NCI-H1694 (cell line): ENCODE measurements at places on chromosomes 7 and 10.

- DNase-seq, result no peak
Measured at GRCh38 chr10:87979847-87980246, 116.4 kb downstream of the PTEN start.

DNA sequence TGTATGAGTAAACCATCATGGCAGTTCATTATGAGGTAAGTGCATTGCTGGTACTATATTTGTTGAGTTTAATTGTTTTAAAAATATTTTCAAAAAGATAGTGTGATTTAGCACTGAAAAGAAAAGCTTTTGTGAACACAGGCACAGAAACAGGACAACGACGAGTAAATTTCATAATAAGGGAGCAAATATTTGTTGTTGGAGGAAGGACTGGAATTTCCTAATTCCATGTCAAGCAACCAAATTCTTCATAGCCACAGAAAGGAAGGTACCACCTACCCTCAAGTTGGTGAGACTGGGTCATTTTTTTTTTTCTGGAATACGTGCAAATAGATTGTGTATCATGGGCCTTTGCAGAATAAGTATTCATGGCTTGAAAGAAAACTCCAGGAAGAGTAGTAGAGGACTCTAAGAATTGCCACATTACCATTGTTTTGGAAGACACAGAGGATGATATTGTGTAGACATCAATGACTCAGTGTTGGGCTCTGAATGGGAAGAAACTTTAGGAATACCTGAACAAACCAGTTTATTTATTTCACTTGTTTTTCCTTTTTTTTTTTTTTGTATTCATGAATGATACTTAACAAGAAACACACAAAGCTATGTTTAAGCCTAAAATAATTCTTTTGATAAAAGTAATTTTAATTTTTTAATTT is 7.8 kb downstream of the UBE2D4 start:
- no peak for DNase-seq

- no peak for DNase-seq
Measured at GRCh38 chr10:76190634-76191270, 759.3 kb downstream of the LRMDA start.

- peak; percentile 31 for DNase-seq
Measured at GRCh38 chr10:11472158-11472753, 139.2 kb downstream of the USP6NL start.

DNA sequence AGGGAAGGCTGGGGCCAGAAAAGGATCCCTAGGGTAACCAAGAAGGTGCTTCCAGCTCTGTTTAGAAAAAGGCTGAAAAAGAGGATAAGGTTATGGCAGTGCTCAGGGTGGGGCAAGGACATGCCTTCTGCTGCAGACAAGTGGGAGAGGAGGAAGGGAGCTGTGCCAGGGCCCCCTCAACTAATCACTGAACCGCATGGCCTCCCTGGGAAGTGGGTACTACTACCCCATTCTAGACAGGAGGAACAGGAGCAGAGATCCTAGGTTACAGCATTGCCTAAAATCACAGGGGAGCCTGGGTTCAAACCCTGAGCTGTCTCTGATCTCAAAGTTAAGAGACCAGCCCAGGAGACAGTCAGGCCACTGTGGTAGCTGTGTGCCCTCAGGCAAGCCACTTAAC is 149.7 kb downstream of the GRID1 start:
- DNase-seq, result no peak

DNA sequence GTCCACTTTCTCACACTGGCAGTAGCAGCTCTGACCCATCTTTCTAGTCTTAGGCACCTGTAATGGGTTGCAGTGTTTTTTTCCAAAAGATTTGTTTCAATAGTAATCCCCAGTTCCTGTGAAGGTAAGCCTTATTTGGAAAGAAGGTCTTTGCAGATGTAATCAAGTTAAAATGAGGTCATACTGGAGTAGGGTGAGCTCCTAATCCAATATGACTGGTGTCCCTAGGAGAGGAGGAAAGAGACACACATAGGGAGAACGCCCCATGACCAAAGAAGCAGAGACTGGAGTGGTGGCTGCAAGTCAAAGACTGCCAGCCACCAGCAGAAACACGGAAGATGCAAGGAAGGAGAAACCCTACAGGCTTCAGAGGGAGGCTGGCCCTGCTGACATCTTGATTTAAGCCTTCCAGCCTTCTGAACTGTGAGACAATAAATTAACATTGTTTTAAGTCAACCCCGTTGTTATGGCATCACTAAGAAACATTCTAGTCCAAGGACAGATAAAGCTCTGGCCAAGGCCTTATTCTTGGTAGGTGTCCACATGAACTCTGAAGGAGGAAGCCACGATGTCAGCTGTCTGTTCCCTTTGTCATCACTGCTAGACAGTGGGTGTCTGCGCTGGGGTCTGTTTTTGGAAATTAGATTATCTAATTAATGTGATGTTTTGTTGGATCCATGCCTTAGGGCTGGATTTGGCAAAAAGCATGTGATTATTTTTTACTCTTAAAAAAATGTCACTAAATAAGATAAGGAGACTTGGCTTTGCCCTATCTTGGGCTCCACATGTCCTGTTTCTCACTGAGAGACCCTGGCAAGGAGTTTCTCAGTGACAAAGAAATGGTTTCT is 214.9 kb downstream of the KCNMA1 start:
- DNase-seq, result no peak
